ENCODE measurements at places on chromosomes 13 and 19.

DNA sequence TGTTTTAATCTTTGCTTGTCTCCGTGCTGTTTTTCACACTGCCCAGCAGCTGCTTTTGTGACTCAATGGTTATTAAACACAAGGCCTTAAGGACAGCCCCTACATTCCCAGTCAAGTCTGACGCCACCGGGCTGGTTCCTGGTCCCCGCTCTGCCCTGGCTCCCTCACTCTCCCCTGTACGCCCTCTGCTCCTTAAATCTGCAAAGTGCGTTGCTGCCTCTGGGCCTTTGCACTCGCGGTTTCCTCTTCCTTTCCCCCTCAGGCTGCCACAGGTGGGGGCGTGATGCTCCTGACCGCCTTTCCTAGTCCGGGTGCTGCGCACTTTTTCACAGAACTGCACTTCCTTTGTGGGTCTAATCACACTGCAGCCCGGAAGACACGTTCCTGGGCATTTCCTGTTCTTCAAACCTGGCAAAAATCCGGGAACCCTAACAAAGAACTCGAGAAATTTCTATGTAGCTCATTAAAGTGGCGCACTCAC lies 25.6 kb downstream of the NOSIP start:
- H3K4me3 ChIP-seq = no peak overlapping the region
- no peaks in the 10 kb centered on the region for H3K36me3 ChIP-seq
- H3K4me1 ChIP-seq = no peaks in the 10 kb centered on the region
- no peak for DNase-seq
- no peak overlapping the region for H3K27ac ChIP-seq
- no peaks in the 10 kb centered on the region for H3K27me3 ChIP-seq

- H3K4me3 ChIP-seq = no peak overlapping the region
- H3K27me3 ChIP-seq = no peaks in the 10 kb centered on the region
- no peak for DNase-seq
- H3K36me3 ChIP-seq = no peaks in the 10 kb centered on the region
- H3K4me1 ChIP-seq = no peaks in the 10 kb centered on the region
- no peak overlapping the region for H3K27ac ChIP-seq
Observed at GRCh38 chr19:7729831-7730285, 2.1 kb downstream of the CLEC4G start.

- no peak for DNase-seq
- peaks cover 11% of the 10 kb centered on the region for H3K36me3 ChIP-seq
- no peaks in the 10 kb centered on the region for H3K27me3 ChIP-seq
- no peak overlapping the region for H3K27ac ChIP-seq
Observed at GRCh38 chr19:43747557-43748204, 7.1 kb downstream of the SMG9 start.

- no peaks in the 10 kb centered on the region for H3K27me3 ChIP-seq
- H3K27ac ChIP-seq = peak overlapping the region; percentile 71
- H3K4me3 ChIP-seq = peak overlapping the region; percentile 66
- no peaks in the 10 kb centered on the region for H3K36me3 ChIP-seq
- peaks cover 7% of the 10 kb centered on the region for H3K4me1 ChIP-seq
- DNase-seq = no peak
Observed at GRCh38 chr19:48333467-48334384, 8.4 kb downstream of the EMP3 start.

DNA sequence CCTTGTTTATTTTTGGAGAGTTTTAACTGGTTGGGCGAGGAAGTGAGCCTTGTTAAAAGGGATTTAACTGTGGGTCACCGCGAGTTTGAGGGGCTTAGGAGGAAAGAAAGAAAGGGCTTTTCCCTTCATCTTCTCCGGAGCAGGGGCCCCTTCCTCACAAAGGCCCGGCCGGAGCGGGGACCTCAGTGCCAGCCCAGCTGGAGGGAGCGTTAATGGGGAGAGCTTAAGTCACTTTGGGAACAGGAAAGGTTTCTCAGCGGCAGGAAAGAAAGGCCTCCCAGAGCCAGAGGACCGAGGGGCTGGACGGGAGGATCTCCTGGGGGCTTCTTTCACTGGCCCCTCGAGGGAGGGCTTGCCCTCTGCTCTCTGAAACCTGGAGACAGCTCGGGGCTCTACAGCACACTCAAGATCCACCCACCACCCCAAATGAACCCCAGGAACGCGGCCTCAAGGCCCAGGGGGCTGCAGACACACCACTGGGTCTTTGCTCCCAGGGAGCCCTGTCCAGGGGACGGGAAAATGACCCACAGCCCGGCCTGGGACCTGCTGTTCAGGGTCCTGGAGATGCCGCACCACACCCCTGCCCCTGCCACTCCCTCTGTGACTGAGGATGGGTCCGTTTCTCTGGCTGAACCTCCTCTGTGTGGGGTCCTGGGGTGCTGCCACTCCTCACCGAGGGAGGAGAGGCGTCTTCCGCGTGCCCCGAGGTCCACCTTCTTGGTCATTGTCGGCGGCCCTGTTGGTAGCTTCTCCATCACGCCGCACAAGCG lies 128.3 kb downstream of the URI1 start:
- H3K27me3 ChIP-seq = peaks cover 4% of the 10 kb centered on the region
- no peak overlapping the region for H3K27ac ChIP-seq
- no peak overlapping the region for H3K4me3 ChIP-seq
- no peaks in the 10 kb centered on the region for H3K4me1 ChIP-seq

GRCh38 chr19:1370579-1371361 lies 12.9 kb upstream of the NDUFS7 start:
- no peaks in the 10 kb centered on the region for H3K4me1 ChIP-seq
- H3K36me3 ChIP-seq = no peaks in the 10 kb centered on the region
- H3K27me3 ChIP-seq = no peaks in the 10 kb centered on the region
- H3K4me3 ChIP-seq = no peak overlapping the region
- DNase-seq = no peak
- H3K27ac ChIP-seq = no peak overlapping the region

GRCh38 chr19:6091771-6092291 lies 18.5 kb downstream of the RFX2 start:
- no peaks in the 10 kb centered on the region for H3K36me3 ChIP-seq
- peaks cover 20% of the 10 kb centered on the region for H3K4me1 ChIP-seq
- no peaks in the 10 kb centered on the region for H3K27me3 ChIP-seq
- H3K4me3 ChIP-seq = peak overlapping the region; percentile 41
- peak overlapping the region; percentile 49 for H3K27ac ChIP-seq

DNA sequence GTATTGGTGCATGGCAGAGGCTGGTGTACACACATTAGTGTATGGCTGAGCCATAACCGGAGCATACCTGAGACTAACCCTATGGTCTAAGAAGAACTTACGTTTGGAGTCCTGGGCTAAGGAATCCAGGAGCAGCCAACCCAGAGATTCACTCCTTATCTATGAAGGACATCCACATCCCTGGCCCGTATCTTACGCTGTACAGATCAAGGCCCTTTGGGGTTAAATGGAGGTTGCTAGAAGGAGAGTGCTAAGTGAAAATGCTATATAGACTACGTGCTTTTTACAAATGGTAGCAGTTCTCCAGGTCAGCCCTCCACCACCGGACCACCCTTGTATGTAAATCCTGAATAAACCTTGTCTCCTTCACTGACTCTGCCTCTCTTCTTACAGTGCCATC lies 1.9 kb upstream of the SUGT1 start:
- H3K4me1 ChIP-seq = peaks cover 7% of the 10 kb centered on the region
- H3K36me3 ChIP-seq = peaks cover 19% of the 10 kb centered on the region
- H3K27me3 ChIP-seq = no peaks in the 10 kb centered on the region
- peak overlapping the region; percentile 98 for H3K27ac ChIP-seq
- DNase-seq = no peak

GRCh38 chr13:27474751-27475268 lies 24.4 kb upstream of the MTIF3 start:
- H3K27ac ChIP-seq = no peak overlapping the region
- H3K27me3 ChIP-seq = no peaks in the 10 kb centered on the region
- no peak for DNase-seq
- H3K4me3 ChIP-seq = no peak overlapping the region
- no peaks in the 10 kb centered on the region for H3K4me1 ChIP-seq
- no peaks in the 10 kb centered on the region for H3K36me3 ChIP-seq

- H3K4me3 ChIP-seq = no peak overlapping the region
- H3K27ac ChIP-seq = no peak overlapping the region
- no peaks in the 10 kb centered on the region for H3K4me1 ChIP-seq
- no peaks in the 10 kb centered on the region for H3K27me3 ChIP-seq
Observed at GRCh38 chr13:35389535-35389934, 87.0 kb downstream of the MAB21L1 start.

DNA sequence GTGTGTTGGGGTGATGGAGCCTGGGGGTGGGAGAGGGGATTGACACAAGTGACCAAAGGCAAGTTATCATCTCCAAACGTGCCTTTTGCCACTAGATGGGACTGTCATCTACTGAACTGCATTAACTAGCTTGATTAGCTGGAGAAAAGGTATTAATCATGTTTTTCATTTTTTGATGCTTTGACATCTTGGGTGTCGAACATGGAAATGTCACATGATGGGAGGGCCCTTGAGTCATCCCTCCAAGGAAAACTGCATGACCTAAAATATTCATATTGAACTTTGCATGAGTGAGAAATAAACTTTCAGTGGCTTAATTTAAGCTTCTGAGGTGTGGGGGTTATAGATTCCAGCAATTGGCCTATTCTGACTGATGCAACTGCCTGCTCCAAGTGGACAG lies 73.3 kb downstream of the ALOX5AP start:
- no peak for DNase-seq
- peak overlapping the region; percentile 68 for H3K27ac ChIP-seq
- no peak overlapping the region for H3K4me3 ChIP-seq
- H3K36me3 ChIP-seq = no peaks in the 10 kb centered on the region

DNA sequence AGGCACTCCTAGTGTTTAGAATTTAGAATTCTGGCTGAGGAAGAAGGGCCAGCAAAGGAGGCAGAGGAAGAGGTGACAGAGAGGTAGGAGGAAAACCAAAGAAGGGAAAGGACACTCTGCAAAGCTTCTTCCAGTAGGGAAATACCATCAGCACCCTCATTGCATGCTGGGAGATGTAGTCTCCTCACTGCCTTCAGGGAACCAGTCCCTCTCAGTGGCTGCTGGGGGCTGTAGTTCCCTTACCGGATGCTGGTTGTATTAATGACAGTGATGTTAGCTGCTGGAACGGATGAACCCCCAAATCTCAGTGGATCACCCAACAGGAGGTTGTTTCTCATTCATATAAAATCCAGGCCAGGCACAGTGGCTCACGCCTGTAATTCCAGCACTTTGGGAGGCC lies 10.1 kb downstream of the GRIN2D start:
- H3K27ac ChIP-seq = no peak overlapping the region
- no peaks in the 10 kb centered on the region for H3K36me3 ChIP-seq
- H3K27me3 ChIP-seq = no peaks in the 10 kb centered on the region
- H3K4me1 ChIP-seq = no peaks in the 10 kb centered on the region
- no peak overlapping the region for H3K4me3 ChIP-seq

- peaks cover 18% of the 10 kb centered on the region for H3K27me3 ChIP-seq
- no peaks in the 10 kb centered on the region for H3K4me1 ChIP-seq
- H3K4me3 ChIP-seq = no peak overlapping the region
- no peak overlapping the region for H3K27ac ChIP-seq
- DNase-seq = no peak
Observed at GRCh38 chr19:30158067-30158892, 213.9 kb upstream of the ZNF536 start.

- peaks cover 12% of the 10 kb centered on the region for H3K4me1 ChIP-seq
- H3K27ac ChIP-seq = peak overlapping the region; percentile 91
- peak overlapping the region; percentile 31 for H3K4me3 ChIP-seq
- H3K27me3 ChIP-seq = no peaks in the 10 kb centered on the region
- DNase-seq = no peak
Observed at GRCh38 chr19:13861714-13862531, 15.0 kb upstream of the NANOS3 start.

DNA sequence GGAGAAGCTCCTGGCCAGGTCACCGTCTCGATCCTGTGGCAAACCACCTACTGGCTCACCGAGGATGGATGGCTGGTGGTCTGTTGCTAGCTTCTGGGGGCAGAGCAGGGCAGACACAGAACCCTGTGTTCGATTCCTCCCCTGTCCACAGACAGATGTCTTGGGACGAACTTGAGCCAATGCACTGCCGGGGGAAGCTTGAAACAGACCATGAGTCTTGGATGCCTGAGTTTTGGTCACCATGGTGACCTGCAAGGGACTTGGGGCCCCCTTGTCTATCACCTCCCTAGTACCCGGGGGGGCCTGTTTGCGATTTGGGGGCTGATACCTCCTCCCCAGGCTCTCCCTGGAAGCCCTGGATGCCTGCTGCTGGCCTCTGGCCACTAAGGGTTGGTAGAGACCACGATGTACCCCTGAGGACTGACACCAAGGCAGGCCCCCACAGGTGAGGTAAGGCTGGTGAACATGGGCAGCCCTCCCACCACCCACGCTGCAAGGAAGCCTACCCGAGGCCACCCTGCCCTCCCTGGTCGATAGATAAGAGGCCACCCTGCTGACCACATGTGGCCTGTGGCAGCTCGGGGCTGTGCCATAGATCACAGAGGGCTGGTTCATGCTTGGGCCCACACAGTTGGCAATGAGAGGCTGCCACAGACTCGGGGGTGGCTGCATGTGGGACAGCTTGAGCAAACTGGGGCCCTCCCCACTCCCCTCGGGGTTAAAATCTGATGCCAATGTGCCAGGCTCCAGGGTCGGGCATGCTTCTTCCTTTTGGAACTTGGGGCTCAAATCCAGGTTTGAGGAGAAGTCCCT lies 10.7 kb downstream of the IQCN start:
- no peak for DNase-seq
- no peaks in the 10 kb centered on the region for H3K4me1 ChIP-seq
- no peak overlapping the region for H3K27ac ChIP-seq
- no peaks in the 10 kb centered on the region for H3K27me3 ChIP-seq
- no peak overlapping the region for H3K4me3 ChIP-seq

GRCh38 chr19:50943074-50943828 lies 9.6 kb downstream of the KLK5 start:
- no peaks in the 10 kb centered on the region for H3K27me3 ChIP-seq
- H3K36me3 ChIP-seq = no peaks in the 10 kb centered on the region
- no peaks in the 10 kb centered on the region for H3K4me1 ChIP-seq
- no peak overlapping the region for H3K4me3 ChIP-seq
- no peak for DNase-seq
- no peak overlapping the region for H3K27ac ChIP-seq

- H3K4me3 ChIP-seq = no peak overlapping the region
- DNase-seq = no peak
- H3K27ac ChIP-seq = no peak overlapping the region
- peaks cover 11% of the 10 kb centered on the region for H3K4me1 ChIP-seq
Observed at GRCh38 chr19:3964256-3965194, 6.4 kb downstream of the DAPK3 start.

Data from Panc1 (cell line).